Fibroblast of villous mesenchyme (primary cell): ENCODE measurements at places on chromosomes 5 and 9. TPM values are rescaled to one million over a fixed set of nuclear protein-coding genes. Genes with fewer than 3 reads are reported as not detected.

The FASTKD3 gene
- 11.3 and 22.0 TPM in 2 replicates for total RNA-seq

- DNase-seq, result no peak
Observed at GRCh38 chr5:122690266-122690665, 84.6 kb upstream of the SNX2 start.

DNA sequence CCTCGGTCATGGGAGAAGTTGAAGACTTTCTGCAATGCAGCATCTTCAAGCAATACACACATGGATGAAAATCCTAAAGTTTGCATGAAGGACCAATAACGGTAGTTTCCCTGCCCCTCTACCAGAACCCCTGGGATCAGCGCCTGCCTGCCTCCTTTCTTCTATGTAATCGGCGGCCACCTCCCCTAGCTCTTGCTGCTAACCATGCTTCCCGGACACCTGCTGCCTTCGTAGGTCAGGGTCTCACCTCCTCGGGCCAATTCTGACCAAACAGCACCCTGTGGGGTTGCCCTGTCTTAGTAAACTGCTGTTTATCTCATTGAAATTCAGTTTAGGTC, 388 bp upstream of the MED10 start:
- no peak for DNase-seq

- no peak for DNase-seq
Observed at GRCh38 chr9:128396970-128397613, 23.6 kb upstream of the CERCAM start.

DNA sequence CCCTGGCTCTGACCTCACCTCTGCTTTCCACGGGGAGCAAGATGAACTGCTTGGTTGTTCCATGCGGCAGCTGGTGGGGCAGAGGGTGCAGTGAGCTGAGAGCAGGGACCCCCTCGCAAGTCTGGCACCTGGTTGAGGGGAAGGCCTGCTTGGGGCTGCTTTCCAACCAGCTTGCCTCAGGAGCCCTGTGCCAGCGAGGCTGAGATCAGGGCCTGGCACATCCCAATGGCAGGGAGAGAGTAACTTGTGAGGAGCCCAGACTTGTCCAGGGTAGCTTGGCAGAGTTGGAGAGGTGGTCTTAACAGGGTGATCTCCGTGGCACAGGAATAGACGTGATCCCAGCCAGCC, 68.9 kb downstream of the IQGAP2 start:
- no peak for DNase-seq

DNA sequence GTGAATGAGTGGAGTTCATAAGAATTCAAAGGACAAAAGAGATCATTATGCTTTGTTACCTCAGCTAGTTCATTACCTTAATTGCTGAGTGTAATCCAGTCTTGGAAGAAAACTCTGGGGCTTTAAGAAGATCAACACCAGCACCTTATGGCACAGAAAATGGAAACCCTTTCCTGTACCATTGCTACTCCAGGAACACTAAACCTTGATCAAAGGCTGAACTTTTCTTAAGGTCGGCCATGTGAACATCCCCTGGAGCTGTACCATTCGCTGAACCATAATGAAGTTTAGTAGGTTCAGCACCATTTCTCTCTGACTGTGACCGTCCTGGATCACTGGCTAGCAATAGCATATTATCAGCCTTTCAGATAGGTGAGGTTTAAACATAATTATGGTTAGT, 97.4 kb downstream of the PBX3 start:
- DNase-seq, result no peak
